ENCODE measurements at places on chromosomes 7 and 10.
A peak's percentile ranks its signal among the peaks of the same experiment; 100 is the strongest.

DNA sequence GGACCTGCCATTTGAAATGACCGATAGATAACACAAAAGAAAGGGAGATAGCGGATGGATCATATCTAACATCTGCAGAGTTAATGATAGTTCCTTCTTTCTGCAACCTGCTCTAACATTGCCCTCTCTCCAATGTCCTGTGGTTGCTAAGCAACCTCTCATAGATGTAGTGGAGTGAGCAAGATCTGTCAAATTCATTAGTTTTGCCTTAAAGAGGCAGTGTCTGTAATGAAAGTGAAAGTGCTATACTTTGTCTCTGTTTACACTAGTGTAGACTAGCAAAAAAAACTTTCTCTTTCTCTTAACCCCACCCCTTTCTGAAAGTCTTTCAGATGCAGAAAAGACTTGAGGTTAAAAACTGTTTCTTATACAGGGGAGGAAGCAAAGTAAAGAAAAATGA lies 1196.9 kb downstream of the SORCS3 start:
- peak; percentile 4 for DNase-seq

- DNase-seq = no peak
These were observed 10.8 kb upstream of the CLDN4 start for GRCh38 chr7:73820013-73820412.

- DNase-seq = no peak
These were observed 180.4 kb downstream of the ADAM12 start for GRCh38 chr10:126207851-126208250.

GRCh38 chr7:117110480-117111315 lies 157.4 kb downstream of the ST7 start:
- DNase-seq = no peak

GRCh38 chr7:127932496-127932895 lies 98.7 kb downstream of the LRRC4 start:
- no peak for DNase-seq

DNA sequence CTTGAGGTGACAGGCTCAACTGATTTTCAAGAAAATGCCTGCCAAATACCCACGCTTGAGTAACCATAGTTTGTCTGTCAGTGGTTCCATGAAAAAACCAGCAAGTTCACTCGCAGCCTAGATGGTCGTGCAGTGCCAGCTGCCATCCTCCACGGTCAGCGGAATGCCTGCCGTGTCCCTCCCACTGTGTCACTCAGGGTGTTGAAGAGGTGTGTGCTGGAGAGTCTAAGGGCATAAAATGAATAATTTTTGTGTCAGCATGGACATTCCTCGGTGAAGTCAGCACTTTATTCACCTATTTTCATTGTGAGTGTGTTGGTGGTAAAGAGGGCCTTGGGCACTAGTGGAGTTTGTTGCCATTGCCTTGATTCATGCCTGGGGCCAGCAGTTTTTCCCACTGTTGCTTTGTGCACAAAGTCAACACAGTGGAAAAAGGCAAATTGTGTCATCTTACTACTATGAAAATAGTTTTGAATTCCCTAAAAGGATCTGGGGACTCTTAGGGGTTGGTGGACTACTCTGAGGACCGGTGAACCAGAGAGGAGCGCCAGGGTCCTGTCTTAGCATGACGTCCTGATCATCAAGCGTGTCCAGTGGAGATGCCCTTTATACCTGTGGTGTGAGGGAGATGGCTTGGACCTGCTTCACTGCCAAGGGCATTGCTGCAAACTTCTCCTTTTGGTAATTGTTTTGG lies 17.6 kb downstream of the MINDY4 start:
- DNase-seq = no peak

DNA sequence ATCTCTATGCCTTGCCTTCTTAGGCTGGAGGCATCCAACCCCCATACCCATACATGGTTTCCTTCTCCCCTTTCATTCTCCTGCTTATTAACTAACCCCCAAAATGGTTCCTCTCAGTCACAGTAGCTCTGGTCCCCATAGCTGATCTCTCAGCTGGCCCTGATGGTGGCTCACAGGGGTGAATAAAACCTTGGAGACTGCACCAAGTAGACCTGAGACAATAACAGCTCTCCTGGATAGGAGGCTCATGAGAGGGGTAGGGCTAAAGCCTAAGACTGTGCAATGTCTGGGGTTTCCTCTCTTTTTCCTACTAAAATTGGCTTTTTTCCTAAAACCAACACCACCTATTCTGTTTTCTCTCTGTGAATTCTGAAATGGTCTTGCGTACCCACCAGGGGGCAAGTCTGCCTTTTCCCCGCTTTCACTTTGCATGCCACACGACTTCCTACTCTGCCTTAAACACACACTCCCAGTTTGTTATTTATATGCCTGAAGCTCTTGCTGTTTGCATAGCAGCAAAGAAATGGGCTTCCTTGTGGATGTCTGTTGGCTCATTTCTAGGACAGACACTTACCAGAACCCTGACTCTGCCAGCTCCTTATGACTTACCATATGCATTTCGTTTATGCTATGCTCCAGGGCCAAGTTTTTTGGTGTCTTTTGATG lies 18.4 kb upstream of the PON1 start:
- DNase-seq = no peak

DNA sequence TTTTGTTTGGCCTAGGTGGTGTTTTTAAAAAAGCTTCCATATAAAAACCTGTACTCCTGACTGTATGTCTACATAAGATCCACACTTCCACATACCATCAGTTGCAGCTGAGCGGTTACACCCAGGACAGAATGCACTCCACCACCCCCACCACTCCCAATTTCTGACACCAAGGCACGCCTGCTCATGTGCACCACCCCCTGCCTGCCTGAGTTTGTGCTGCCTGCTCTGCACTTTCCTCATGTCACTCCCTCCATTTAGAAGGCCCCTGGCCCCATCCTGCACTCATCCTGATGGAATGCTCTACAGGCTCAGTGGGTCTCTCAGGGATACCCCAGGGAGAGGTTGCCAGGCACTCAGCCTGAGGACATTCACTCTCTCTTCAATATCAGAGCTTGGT lies 6.5 kb downstream of the VPS41 start:
- no peak for DNase-seq

GRCh38 chr10:91932737-91933136 lies 9.2 kb downstream of the BTAF1 start:
- DNase-seq = no peak

GRCh38 chr7:141335164-141335563 lies 216.0 kb upstream of the AGK start:
- DNase-seq = no peak

GRCh38 chr10:47241946-47242867 lies 57.8 kb upstream of the GDF10 start:
- DNase-seq = no peak

GRCh38 chr7:150368096-150368883 lies at the start of gene REPIN1:
REPIN1 (plus strand) TSS chr7:150368822; CDS start chr7:150369712, 890 bp downstream.
- peak; percentile 68 for DNase-seq

DNA sequence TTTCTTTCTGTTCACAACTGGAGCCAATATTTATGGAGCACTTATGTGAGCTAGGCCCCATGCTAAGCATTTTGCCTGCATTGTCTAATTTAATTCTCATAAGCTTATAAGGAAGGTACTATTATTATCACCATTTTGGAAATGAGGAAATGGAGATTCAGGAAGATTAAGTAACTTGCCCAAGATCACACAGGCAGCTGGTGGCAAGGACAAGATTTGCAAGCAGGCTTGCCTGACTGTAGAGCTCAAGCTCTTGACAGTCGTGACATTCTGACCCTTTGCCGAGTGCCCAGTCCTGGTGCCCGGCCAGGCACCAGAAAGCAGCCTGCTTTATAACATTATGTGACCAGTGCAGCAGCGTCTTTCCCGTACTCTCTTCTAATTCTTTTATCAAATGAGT lies 38.2 kb downstream of the WNT2 start:
- DNase-seq = no peak

GRCh38 chr10:78575400-78575799 lies 493.4 kb upstream of the ZMIZ1 start:
- no peak for DNase-seq

GRCh38 chr10:61751599-61751998 lies 88.9 kb downstream of the CABCOCO1 start:
- DNase-seq = no peak

DNA sequence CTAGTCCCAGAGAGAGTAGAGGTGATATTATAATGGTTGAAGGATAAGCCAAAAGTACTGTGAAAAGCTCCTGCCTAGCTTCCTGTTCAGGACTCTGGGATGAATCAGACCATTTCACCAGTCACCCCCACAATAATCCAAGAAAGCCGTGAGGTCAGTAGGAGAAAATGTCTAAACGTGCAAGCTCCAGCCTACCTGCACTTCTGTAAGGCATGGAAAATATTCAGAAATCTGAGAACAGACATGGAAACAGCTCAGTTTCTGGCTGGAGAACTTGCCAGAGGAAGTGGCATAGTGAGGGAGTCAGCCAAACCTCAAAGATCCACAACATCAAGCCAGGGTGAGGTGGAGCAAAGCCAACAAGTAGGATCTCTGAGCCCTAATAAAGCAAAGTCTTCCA lies 58.2 kb downstream of the ELAPOR2 start:
- DNase-seq = no peak

DNA sequence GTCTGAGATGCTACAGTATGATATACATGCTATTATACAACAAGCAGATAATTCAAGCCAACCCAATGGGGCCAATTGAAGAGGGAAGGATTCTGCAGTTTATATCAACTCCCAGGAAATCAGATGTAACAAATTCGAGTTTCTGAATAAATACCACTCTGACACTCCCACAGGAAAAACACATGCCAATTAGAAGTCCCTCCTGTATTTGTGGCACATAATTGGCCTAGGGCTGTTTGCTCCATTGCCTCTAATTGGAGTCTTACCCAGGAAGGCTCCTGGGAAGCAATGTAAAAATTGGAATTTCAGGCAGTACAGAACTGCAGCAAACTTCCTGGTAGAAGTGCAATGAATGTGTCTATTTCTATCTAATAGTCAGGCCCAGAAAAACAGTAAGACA lies 4.7 kb downstream of the PPA1 start:
- no peak for DNase-seq

- peak; percentile 34 for DNase-seq
These were observed 690.5 kb downstream of the PARD3 start for GRCh38 chr10:34124522-34125035.

DNA sequence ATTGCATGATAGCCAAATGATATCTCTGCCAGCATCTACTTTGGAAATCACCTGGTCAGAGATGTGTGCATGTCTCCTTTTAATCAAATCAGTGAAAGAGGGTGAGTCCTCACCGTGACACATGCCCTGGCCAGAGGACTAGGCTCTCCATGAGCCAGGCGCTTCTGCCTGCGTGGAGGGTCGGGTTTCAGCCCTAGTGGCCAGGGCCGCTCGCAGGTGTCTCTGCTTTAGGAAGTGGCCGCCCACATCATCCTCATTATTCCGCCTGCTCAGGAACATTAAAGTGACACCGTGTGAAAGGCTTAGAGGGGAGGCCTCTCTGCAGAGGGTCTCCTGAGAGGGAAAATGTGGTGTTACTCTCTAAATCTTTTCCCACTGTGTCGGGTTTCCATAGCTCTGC lies 173.6 kb upstream of the PRKCQ start:
- DNase-seq = no peak

DNA sequence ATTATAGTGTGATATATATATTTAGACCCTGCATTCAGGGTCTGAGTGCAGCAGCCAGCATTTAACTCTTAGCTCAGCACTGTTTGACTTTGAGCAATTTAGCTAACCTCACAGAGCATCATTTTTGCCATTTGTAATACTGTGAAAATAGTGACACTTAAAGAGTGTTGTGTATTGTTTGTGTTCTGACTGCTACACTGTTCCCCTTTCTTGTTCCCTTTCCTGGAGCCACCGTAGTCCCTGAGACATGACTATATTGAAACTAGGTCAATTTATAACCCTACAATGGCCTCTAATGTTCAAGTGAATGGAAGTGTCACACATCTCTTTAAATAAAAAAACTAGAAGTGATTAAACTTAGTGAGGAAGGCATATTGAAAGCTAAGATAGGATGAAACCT lies 20.3 kb upstream of the CD36 start:
- no peak for DNase-seq

DNA sequence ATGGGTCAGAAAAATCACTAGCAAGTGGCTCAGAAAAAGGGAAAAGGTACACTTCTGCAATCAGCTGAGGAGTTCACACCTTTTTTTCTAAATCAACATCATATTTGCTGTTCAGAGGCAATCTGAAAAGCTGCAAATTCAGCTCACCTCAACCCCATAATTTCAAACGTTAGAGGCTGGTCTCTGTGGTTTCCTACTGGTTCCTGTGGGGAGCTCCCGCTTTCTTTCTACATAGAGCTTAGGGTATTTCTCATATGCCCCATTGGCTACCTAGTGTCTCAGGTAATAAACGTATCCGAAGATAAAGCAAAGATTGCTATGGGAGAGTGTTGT lies 5.2 kb upstream of the ZNF22 start:
- DNase-seq = no peak

- no peak for DNase-seq
These were observed 50.8 kb upstream of the ABLIM1 start for GRCh38 chr10:114708717-114709335.

DNA sequence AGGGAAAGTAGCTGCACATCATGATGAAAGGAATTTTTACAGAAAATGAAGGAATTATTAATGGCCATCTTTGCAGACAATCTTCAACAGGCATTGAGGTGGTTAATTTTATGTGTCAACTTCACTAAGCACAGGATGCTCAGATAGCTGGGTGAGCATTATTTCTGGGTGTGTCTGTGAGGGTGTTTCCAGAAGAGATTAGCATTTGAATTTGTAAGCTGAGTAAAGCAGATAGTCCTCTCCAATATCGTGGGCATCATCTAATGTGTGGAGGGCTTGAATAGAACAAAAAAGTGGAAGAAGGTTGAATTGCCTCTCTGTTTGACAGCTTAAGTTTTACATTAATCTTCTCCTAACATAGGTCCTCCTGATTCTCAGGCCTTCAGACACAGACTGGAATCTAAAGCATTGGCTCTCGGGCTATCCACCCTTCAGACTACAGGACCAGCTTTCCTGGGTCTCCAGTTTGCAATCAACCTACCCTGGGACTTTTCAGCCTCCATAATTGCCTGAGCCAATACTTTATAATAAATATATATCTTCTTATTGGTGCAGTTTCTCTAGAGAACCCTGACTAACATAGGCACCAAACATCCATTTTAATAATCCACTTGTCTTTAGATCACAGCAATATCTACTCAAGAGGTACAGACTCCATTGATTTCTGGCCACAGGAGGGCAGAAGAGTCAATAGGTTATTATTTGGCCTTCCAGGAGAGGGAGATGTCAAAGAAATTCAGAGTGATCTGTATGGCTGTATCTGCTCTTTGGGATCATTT lies 10.5 kb upstream of the CRPPA start:
- DNase-seq = peak; percentile 85

- no peak for DNase-seq
These were observed 61.3 kb downstream of the PDIA4 start for GRCh38 chr7:148967032-148967372.

- DNase-seq = no peak
These were observed 692.8 kb upstream of the LRRN3 start for GRCh38 chr7:110397927-110398660.

DNA sequence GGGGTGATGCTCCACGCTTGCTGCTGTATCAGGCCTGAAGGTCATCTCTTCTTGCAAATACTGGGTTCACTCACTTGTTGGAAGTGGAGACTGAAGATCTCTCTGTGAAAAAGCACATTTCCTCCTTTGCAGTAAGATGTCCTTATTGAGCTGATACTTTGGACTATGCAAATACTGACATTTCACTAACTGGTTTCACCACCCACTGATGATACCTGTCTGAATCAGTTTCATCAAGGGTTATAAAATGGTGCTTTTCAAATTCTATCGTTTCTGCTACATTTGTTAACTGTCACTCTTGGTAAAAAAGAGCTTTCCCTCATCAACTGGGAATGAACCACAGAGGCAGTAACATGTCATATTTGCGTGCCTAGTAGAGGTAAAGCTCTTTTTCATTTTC lies 35.5 kb downstream of the RAB19 start:
- no peak for DNase-seq

- no peak for DNase-seq
These were observed 39.8 kb upstream of the ARL4A start for GRCh38 chr7:12647364-12648219.
